ENCODE measurements at places on chromosomes 16 and 17.

DNA sequence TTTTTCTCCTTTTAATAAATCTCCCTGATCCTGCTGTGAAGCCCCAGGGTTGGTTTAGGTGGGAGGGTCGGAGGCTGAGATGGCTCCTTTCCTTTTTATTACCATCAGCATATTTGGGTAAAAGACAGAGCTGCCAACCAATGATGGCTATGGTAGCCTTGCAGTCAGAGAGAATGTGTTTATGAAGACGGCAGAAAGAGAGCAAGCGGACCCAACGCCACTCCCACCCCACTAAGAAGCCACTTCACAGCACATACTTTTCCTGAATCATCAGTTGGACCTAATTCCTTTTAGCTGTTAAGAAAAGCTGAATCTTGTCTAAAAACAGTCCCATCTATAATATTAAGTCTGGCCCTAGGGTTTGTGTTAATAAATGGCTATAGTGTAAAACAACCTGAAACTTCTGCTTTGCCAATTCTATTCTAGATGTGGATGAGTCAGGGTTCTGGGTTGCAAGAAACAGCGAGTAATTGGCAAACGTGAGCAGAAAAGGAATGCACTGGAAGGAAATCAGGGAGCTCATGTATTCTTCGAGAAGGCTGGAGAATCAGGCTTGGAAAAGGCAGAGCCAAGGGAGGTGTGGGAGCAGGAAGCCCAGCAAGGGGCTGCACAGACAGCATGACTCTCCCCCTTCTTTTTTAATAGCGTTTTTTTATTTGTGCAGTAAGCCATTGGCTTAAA lies 34.0 kb upstream of the PRKCA start:
- peaks cover 2% of the 10 kb centered on the region for H3K27me3 ChIP-seq
- no peak overlapping the region for H3K4me3 ChIP-seq
- no peaks in the 10 kb centered on the region for H3K36me3 ChIP-seq
- no peak overlapping the region for H3K27ac ChIP-seq

- no peak for DNase-seq
- no peaks in the 10 kb centered on the region for H3K4me1 ChIP-seq
- no peaks in the 10 kb centered on the region for H3K36me3 ChIP-seq
- peaks cover 4% of the 10 kb centered on the region for H3K27me3 ChIP-seq
- no peak overlapping the region for H3K27ac ChIP-seq
- no peak overlapping the region for H3K4me3 ChIP-seq
These were observed 323.1 kb downstream of the FOXL1 start for GRCh38 chr16:86901483-86901882.

GRCh38 chr16:61500851-61501250 lies 535.4 kb downstream of the CDH8 start:
- no peaks in the 10 kb centered on the region for H3K4me1 ChIP-seq
- DNase-seq, result no peak
- H3K4me3 ChIP-seq, result no peak overlapping the region
- no peak overlapping the region for H3K27ac ChIP-seq
- no peaks in the 10 kb centered on the region for H3K36me3 ChIP-seq
- H3K27me3 ChIP-seq, result no peaks in the 10 kb centered on the region

DNA sequence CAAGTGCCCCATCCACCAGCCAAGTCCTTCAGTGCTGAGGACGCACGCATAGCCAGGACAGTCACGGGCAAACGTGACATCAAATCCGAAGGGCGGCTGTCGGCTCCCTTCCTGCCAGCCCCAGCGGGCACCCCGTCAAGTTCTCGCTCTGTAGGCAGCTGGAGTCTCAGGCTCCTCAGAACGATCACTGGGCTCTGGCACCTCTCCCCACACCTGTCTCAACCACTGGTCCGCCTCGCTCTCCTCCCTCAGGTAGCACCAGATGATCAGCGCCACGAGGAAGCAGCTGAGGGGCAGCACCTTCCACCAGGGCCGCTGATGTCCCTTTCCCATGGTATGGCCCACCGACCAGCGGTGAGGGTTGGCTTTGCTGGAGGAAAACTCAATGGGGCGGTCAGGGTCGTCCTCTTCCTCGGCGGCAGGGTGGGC lies 422 bp downstream of the UQCC4 start:
- no peak for DNase-seq
- peak overlapping the region; percentile 97 for H3K4me3 ChIP-seq
- peak overlapping the region; percentile 97 for H3K27ac ChIP-seq
- H3K4me1 ChIP-seq, result peaks cover 10% of the 10 kb centered on the region

DNA sequence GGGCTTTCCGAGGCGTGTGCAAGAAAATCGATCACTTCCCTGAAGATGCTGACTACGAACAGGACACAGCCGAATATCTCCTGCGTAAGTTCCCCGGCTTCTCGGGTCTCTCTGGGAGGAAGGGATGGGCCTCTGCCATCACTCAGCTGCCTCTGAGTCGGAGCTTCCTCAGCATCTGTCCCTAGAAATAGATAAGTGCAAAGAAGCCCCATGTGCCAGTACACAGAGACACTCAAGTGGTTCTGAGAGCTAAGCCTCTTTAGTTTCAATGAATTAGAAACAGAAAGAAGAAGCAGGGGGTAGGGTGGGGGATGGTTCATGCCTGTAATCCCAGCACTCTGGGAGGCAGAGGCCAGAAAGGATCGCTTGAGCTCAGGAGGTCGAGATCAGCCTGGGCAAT lies 90.6 kb downstream of the CACNG3 start:
- H3K4me1 ChIP-seq, result peaks cover 2% of the 10 kb centered on the region
- H3K36me3 ChIP-seq, result peaks cover 2% of the 10 kb centered on the region
- H3K27ac ChIP-seq, result no peak overlapping the region
- no peak for DNase-seq
- H3K27me3 ChIP-seq, result peaks cover 6% of the 10 kb centered on the region

DNA sequence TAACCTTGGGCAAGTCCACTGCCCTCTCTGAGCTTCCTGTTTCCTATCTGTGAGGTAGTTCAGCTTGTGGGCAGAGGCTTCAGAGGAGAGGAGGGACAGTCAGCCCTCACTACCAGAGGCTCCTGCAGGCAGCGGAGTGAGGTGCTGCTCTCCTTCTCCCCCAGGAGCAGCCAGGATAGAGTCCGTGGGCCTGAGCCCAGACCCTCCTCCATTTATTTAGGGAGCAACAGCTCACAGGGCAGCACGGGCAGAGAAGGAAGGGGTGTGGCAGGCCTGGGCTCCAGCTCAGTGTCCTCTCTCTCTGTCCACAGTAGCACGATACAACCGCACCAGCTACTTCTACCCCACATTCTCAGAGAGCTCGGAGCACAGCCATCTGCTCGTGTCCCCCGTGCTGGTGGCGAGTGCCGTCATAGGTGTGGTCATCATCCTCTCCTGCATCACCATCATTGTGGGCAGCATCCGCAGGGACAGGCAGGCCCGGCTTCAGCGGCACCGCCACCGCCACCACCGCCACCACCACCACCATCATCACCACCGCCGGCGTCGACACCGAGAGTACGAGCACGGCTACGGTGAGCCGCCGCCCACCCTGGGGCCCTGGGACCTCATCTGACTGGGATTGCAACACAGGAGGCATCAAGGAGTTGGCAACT lies 42.3 kb downstream of the BEAN1 start:
- no peak overlapping the region for H3K27ac ChIP-seq
- H3K27me3 ChIP-seq, result peaks cover 31% of the 10 kb centered on the region
- no peak overlapping the region for H3K4me3 ChIP-seq
- H3K36me3 ChIP-seq, result peaks cover 4% of the 10 kb centered on the region
- no peak for DNase-seq
- peaks cover 7% of the 10 kb centered on the region for H3K4me1 ChIP-seq

- H3K4me1 ChIP-seq, result no peaks in the 10 kb centered on the region
- H3K27ac ChIP-seq, result no peak overlapping the region
- no peaks in the 10 kb centered on the region for H3K27me3 ChIP-seq
- no peak for DNase-seq
- H3K36me3 ChIP-seq, result no peaks in the 10 kb centered on the region
These were observed 157.4 kb downstream of the PRKCA start for GRCh38 chr17:66459811-66460270.

DNA sequence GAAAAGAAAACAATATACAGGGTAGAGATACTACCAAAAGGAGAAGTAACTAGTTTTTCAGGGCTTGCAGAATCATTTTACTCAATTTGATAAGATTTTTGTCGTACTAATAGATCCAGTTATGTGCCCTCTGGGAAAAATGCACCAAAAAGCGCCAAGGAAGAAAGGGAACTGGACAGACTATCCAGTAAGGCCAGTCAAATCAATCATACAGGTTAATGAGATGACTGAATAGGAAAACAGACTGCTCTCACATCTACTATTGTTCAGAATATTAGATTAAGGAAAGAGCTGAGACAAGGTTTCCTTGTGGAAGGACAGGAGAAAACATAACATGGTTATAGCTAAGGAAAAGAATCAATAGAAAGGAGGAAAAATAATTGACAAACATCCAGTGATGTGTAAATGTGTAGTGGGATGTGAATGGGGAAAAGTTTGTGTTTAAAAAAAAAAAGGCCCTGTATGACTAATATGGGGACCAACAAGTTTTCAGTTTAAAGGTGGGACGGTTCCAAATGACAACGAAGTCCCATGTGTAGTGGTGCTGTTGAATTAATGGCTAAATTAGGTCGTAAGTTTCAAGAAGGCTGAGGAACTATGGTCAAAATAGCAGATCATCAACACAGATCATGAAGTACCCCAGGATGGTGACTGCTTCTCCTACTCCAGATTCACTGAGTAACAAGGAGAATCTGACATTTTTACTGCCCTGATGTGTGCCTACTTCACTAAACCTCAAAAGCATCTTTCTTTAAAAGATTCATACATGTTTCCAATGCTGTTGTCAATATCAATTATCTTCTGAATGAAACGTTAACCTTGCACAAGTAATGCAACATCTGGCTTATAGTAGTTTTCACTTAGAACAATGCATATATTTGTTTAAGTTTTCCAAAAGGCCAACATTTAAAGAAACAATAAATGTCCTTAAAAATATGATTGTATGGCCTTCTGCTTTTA lies 40.7 kb downstream of the BRIP1 start:
- H3K4me3 ChIP-seq, result no peak overlapping the region
- peaks cover 13% of the 10 kb centered on the region for H3K36me3 ChIP-seq
- no peak for DNase-seq
- H3K27me3 ChIP-seq, result no peaks in the 10 kb centered on the region
- H3K4me1 ChIP-seq, result peaks cover 2% of the 10 kb centered on the region

DNA sequence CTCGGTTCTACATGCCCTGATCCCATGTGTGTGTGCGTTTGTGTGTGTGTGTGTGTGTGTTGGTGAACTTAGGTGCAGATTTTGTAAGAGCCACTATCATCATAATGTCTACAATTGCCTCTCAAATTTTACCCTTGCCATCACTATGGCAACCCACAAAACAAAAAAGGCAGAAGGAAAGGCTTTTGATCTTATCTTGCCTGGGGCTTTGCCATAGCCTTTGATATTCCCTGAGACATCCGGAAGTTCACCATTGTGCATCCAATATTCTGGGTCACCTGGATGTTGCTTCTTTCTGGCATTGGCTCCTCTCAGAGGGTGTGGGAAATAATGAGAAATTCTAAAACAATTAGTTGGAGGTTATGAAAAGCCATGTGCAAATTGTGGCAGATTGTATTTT lies 114.7 kb downstream of the HAPSTR1 start:
- no peaks in the 10 kb centered on the region for H3K4me1 ChIP-seq
- DNase-seq, result no peak
- H3K36me3 ChIP-seq, result no peaks in the 10 kb centered on the region
- H3K4me3 ChIP-seq, result no peak overlapping the region
- no peak overlapping the region for H3K27ac ChIP-seq

DNA sequence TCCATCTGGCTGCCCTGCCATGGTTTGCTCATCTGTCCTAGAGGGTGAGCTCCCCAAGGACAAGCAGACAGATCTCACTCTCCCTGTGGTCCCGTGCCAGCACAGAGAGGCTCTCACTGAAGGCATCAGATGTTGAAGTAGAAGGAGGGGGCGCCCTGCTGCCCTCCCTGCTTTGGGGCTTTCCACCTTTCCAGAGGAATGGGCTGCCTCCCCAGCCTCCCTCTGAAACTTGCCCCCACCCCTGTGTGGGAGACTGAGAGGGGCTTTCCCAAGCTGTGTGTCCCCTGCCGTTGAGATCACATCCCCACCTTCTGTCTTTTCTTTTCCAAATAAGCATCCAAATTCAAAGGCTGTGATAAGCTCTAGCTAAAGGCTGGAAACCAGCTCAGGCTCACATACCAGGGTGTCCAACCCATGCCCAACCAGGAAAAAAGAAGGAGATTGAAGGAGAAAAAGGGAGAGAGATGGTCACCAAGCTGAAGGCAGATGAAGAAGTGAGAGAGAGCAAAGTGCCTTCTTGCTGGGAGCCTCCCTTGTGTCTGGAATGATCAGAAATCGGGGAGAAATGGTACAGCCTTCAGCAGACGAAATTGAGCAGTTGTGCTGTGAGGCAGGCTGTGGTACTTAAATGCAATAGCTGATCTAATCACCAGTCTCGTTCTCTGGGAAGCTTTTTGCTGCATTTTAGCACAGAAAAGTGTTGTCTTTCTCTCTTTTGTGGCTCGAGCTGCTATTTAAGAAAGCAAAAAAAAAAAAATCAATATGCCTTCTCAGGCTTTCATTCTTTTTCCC lies 145.9 kb upstream of the LHX1 start:
- no peaks in the 10 kb centered on the region for H3K36me3 ChIP-seq
- H3K4me1 ChIP-seq, result no peaks in the 10 kb centered on the region
- DNase-seq, result no peak
- H3K27me3 ChIP-seq, result peaks cover 23% of the 10 kb centered on the region
- no peak overlapping the region for H3K27ac ChIP-seq
- H3K4me3 ChIP-seq, result no peak overlapping the region

DNA sequence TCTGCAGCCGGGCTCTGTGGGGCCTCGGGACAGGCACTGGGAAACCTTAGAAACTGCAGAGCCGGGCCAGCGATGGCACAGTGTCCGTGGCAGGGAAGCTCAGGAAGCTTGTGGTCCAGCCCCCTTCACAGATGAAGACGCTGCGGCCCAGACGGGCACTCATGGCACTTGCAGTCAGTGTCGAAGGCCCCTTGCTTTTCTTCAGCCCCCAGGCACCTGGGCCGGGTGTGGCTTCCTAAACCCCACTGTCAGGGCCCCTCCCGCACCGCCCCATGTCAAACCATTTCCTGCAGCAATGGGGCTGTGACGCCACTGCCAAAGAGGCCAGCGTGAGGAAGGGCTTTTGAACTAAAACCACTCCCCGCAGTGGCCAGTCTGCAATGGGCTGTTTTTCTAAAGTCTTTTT lies 164.0 kb downstream of the LAT start:
- DNase-seq, result peak; percentile 46
- no peaks in the 10 kb centered on the region for H3K27me3 ChIP-seq
- peaks cover 13% of the 10 kb centered on the region for H3K4me1 ChIP-seq

Measured in memory B cell (primary cell).